Left cardiac atrium (tissue), 4 donors: ENCODE measurements at places on chromosomes 16 and 17.

GRCh38 chr16:47019568-47019967 is 46.1 kb upstream of the DNAJA2 start:
- DNase-seq: no peak

- DNase-seq: no peak
Measured at GRCh38 chr16:10188236-10188635, 6.0 kb upstream of the GRIN2A start.

DNA sequence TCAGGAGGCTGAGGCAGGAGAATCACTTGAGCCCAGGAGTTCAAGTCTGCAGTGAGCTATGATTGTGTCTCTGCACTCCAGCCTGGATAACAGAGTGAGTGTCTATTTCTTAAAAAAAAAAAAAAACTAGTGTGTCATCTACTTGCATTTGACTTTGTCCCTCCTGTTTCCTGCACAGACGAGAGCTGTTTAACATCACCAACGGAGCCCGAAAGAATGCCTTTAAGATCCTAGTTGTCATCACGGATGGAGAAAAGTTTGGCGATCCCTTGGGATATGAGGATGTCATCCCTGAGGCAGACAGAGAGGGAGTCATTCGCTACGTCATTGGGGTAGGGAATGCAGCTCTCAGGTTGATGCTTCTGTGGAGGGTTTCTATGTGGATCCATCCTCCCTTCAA is 13.4 kb downstream of the ITGAM start:
- no peak for DNase-seq

- no peak for DNase-seq
Measured at GRCh38 chr17:34813290-34813689, 148.0 kb downstream of the CCT6B start.

DNA sequence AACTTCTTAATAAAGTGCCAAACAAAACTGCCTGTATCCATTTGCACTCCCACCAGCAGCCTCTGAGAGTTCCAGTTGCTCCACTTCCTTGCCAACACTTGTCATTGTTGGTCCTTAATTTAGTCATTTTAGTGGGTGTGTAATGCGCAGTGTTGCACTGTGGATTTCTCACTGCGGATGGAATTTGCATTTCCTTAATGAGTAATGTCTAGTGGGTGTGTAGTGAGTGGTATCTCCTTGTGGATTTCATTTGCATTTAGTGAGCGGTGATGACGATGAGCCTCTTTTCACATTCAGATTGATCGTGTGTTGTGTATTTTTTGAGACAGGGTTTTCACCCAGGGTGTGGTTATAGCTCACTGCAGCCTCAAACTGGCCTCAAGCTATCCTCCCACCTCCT is 4.1 kb upstream of the MSLN start:
- DNase-seq: no peak

GRCh38 chr16:10877472-10877946 is 507 bp downstream of the CIITA start:
- no peak for DNase-seq

- no peak for DNase-seq
Measured at GRCh38 chr16:83830769-83831455, 23.1 kb downstream of the HSBP1 start.

GRCh38 chr17:17783116-17783824 is 53.5 kb downstream of the SREBF1 start:
- peak; percentile 75 for DNase-seq

GRCh38 chr17:5234645-5235576 is at the start of gene SCIMP:
Gene SCIMP (minus strand): TSS chr17:5234860. CDS start chr17:5234755, 105 bp downstream.
- DNase-seq: peak; percentile 40

DNA sequence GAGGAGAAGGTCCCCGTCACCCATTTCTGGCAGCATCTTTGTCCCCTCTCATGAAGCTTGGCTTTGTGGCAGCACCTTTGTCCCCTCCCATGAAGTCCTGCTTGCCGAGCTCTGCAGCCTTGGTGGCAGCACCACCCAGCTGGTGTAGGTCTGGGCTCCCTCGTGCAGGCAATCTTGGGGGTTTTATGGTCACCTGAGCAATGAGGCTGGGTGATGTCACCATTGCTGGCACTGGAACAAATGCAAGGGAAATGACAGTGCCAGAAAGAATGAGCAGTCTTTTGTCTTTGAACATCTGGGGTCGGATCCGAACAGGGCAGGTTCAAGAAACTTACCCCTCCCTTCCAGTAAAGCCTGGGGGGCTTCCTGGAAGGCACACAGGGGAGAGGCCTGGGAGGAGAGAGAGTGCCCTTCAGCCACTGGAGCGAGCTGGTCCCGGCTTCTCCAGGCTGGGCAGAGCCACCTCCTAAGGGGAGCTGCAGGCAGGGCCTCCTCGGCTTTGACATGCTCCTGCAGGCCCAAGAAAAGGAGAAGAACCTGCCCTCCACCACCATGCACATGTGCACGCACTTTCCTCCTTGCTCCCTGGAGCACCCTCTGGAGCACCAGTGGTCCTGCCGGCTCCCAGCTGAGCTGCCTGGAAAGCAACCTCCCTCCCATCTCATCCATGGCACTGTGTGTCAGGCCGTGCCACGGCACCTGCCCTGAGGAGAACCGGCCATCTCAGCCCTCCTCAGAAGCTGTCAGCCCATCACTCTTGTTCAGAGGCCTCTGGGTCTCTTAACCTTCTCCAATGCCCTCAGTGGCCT is 16.0 kb downstream of the BTBD17 start:
- DNase-seq: no peak

DNA sequence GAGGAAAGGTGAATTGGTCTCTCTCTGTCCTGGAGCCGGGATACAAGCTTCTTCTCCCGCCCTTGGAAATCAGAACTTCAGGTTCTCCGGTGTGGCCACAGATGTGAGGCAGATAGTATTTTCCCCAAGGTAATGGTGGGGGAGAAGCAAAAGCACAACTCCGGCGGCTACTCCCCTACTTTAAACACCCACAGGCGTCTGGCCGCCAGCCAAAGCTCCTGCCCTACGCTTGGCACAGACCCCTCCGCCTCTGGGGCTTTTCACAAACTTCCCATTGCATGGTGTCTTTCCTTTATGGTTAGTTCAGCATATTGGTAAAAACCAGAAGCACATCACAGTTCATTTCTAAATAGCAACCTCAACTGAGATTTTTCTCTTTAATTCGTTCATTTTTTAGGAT is 39.4 kb upstream of the B4GALNT2 start:
- DNase-seq: no peak

- no peak for DNase-seq
Measured at GRCh38 chr16:72122916-72123315, 29.3 kb downstream of the DHX38 start.
